ENCODE measurements at places on chromosomes 4 and X.

DNA sequence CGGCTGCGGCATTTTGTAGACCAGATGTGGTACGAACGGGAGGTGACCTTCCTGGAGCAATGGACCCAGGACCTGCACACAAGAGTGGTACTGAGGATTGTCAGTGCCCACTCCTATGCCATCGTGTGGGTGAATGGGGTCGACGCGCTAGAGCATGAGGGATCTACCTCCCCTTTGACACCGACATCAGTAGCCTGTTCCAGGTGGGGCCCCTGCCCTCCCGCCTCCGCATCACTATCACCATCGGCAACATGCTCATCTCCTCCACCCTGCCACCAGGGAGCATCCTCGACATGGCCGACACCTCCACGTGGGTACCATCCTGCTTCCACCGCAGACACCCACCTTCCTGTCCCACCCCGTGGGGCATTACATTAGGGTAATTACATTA is 46.2 kb downstream of the SMARCA5 start:
- DNase-seq: no peak

DNA sequence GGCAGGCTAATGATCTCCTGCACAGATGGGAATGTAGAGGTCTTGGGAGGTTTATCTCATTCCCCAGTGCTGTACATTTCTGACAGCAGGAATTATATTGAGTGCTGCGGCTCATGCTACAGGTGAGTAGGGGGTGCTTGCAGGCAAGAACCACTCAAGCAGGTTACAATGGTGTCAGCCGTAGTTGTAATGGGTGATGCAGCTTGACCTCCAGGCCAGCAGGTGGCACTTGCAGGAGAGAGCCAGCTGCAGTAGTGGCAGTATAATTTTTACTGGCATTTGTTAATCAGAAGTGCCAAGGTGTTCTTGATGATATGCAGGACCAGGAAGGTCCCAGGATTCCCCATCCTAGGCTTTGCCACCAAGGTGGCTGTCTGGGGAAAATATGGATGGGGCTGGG is 759.6 kb upstream of the NDST4 start:
- DNase-seq: no peak

GRCh38 chr4:20698382-20698781 is 1.9 kb upstream of the PACRGL start:
- DNase-seq: no peak

- DNase-seq: no peak
Measured at GRCh38 chrX:2823795-2824386, 4.8 kb upstream of the GYG2 start.

DNA sequence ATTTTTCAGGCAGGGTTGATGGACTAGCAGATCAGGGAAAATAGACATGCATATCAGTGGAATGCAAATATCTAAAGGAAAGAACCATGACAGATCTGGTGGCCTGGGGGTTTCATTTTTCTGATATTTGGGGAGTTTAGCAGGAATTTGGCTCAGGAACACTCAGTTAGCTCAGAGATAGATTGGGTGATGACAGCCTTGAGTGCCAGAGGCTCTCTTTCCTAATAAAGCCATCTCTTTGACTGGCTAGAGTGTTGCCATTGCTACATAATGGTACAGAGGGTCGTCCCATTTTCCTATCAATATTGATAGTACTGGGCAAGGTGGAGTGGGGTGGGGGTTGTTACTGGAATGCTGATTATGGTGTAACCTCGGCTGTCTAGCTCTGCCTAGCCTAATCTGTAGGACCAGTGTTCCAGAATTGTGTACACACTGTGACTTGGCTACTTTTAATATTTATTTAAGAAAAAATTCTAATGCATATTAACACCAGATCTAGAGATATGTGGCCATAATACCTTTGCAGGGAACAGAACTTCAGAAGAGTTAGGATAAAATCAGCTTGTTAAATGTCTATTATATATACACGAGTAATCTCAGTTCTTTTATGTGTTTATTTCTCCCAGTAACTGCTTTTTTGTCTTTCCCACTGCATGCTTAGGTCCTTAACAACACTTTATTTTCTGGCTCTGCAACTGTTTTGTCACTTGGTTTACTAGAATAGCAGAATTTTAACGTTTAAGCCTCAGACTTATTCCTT is 145.0 kb upstream of the SPOCK3 start:
- no peak for DNase-seq

GRCh38 chr4:40585201-40585799 is 44.4 kb downstream of the RBM47 start:
- DNase-seq: no peak
